Pulmonary artery endothelial cell (primary cell): ENCODE measurements at places on chromosomes 16 and 17.

DNA sequence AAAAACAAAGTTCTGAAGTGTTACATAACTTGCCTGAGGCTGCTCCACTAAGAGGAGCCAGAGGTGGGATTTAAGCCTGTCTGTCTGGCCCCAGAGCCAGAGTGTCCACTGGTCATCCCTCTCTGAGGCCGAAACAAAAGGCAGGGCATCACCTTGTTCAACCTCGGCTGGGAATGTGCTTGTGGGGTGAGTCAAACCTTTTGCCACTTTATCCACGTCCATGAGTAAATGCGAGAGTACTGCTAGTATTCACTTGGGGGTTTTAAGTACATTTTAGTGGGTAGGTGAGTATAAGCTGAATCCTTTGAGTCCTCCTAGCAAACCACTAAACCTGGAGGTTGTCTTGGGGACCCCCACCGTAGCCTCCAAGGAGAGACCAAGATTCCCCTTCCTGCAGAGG is 103.5 kb downstream of the STX8 start:
- no peak for DNase-seq

DNA sequence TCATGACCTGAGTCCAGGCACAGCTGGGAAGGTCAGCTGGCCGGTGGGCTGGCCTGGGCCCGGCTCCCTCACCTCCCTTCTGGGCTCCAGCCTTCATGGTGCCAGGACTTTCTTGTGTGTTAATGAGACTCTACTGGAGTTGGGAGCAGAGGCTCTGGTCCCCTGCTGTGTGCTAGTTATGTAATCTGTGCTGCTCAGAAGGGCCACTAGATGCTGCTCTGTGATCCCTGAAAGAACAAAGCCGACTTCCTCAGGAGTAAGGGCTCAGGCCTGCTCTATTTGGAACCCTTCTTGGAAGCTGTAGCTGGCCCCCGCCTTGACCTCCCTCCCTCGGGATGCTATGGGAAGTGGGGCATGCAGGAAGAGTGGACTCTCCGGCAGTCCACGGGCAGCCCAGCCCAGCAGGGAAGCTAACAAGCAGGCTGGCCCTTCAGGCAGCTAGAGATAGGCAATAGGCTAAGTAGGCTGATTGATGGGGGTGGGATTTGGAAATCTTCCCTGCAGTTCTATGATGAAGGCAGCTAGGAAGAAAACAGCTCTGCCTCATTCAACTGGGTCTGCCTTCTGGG is 3.3 kb upstream of the CDK5R1 start:
- peak; percentile 35 for DNase-seq

DNA sequence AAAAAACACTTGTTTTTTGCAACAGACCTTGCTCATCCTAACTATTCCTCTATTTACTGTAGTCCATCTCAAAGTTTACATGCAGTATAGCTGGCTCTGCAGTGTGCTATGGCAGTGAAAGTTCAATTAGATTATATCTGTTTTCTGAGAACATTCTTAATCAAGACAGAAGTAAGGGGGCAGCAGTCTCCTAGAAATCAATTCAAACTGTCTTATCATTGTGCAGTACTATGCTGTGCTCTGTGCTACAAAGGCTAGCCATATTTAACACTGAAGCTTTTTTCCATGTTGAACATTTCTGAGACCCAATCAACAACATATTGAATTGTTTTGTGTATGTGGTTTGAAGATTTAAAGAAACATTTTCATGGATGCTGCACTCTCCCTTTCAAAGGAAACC is 11.4 kb downstream of the NETO2 start:
- no peak for DNase-seq

- DNase-seq: no peak
These were observed 35.3 kb upstream of the XYLT2 start for GRCh38 chr17:50310455-50311111.

DNA sequence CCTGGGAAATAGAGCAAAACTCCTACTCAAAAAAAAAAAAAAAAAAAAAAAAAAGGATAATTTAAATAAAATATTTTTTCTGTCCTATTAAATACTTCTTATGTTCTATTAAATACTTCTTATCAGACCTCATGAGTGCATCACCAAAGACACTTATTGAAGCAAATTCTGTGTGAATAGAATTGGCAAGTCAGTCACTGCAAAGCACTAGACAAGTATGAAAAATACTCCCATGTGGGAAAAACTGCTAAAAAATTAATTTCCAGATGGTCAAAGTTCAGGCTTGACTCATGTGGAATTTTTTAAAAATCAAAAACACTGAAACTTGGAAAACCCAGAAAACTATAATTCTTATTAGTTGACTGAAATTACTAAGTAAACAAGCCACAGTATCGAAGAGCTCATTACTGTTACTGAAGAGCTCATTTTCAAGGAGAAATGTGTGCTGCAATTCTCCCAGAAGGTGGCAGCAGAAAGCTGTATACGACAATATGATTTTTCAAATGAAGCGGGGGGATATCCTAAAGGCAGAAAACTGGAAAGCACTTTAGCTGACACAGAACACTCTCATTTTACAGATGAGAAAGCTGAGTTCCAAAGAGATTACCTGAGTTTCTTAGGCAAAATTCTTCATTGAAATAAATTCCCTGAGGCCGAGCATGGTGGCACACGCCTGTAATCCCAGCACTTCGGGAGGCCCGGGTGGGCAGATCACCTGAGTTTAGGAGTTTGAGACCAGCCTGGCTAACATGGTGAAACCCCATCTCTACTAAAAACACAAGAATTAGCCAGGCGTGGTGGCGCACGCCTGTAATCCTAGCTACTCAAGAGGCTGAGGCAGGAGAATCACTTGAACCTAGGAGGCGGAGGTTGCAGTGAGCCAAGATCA is 15.9 kb upstream of the FBXO47 start:
- peak; percentile 33 for DNase-seq

DNA sequence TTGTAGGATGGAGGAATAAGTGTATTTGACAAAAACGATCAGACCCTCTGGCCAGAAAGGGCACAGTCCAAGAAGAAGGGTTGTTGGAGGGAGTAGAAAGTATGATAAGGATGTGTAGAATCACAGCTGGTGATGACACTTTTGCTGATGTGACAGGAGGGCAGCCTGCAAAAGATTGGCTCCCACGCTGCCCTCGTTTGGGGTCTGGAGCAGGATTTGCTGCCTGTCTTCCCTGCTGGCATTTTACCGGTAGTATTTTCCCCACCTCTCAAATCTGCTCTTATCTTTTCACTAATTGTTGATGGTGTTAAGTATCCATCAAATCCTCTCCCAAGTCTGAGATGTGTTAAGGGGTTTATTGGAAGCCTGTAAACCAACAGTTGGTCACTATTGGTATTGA is 208.8 kb downstream of the CCDC182 start:
- DNase-seq: no peak

- DNase-seq: no peak
These were observed 7.2 kb downstream of the NUBP1 start for GRCh38 chr16:10750793-10751192.

DNA sequence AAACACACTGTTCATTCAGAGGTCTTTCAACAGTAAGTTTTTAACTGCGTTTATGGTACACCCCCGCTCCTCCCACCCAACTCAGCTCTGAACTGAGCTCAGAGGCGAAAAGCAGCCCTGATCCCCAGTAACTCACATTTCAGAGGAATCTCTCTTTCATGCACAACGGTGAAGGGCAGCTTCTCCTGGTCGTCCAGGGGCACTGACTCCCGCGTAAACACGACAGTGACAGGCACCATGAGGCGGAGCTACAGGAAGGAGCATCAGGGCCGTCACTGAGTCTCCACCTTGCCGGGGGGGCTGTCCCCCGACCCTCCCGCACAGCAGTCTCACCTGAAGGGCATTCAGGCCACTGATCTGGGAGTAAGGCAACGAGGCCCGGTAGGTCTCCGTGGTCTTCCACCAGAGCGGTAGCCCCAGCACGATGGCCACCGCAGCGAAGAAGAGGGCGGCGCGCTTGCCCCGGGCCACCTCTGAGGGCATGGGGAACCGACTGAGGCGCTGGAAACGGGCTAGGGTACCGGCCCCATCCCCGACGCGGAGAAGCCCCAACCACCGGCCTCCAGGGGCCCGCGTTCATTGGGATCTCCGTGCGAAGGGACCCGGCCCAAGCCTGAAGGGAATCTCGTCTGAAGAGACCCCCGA is 486 bp downstream of the PIGS start:
- no peak for DNase-seq

DNA sequence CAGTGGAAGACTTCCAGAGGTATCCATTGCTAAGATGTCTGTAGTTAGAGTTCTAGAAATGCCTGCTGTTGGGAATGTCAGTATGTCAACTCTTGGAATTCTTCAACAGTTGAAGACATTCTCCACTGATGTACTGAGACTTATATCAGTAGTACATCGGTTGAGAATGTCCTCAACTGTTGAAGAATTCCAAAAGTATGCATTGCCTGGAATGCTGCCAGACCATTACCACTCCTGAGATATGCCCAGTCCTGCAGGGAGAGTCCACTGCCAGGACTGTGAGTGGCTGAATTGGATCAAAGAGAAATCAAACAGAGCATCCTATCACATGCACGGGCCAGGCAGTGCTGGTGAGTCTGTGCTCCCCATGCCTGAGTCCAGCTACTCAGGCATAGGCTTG is 42.0 kb downstream of the IL21R start:
- DNase-seq: no peak

DNA sequence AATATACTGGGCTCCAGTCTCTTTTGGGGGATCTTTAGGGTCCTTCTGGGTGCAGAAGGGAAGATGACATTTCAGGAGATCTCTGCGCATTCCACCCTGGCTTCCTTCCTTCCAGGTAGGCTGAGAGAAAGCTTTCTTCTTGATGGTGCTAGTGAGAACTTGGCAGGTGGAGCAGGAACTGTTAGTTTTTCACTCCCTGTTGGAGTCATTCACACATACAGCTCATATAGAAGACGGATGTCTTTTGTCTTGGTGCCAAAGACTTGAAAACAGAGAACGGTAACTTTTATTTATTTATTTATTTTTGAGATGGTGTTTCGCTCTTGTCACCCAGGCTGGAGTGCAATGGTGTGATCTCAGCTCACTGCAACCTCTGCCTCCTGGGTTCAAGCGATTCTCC is 43.9 kb downstream of the PITPNC1 start:
- no peak for DNase-seq

GRCh38 chr17:72056155-72056554 is 64.7 kb upstream of the SOX9 start:
- DNase-seq: no peak

GRCh38 chr17:14942526-14943190 is 322.5 kb downstream of the PMP22 start:
- no peak for DNase-seq

- no peak for DNase-seq
These were observed at the start of gene NECAB2 for GRCh38 chr16:83967838-83968305. Gene NECAB2 (plus strand): TSS chr16:83968244. CDS start chr16:83968649, 405 bp downstream.

GRCh38 chr17:73184136-73184993 is 8.5 kb upstream of the COG1 start:
- DNase-seq: no peak

DNA sequence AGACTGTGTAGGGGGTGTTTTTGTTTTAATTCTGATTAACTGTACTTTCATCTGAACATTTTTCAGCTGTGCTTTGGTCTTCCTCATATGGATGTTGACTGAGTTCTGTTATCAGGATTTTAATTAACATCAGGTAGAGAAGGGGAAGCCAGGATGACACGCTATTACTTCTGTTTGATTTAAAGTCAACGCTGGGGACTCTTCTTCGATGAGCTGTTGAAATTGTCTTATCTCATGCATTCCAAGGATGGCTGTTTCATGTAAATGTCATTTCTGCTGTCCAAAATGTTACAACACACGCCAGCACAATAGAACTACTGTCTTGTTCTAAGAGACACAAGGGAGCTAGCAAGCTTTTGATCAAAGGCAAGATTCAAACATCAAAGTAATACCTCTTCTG is 263.3 kb upstream of the CDH5 start:
- DNase-seq: no peak

GRCh38 chr17:74220946-74221818 is 7.8 kb downstream of the TTYH2 start:
- DNase-seq: no peak

GRCh38 chr16:68972720-68973119 is 129.4 kb downstream of the TANGO6 start:
- DNase-seq: peak; percentile 60

- no peak for DNase-seq
These were observed 11.0 kb downstream of the KRT33A start for GRCh38 chr17:41339571-41340172.

DNA sequence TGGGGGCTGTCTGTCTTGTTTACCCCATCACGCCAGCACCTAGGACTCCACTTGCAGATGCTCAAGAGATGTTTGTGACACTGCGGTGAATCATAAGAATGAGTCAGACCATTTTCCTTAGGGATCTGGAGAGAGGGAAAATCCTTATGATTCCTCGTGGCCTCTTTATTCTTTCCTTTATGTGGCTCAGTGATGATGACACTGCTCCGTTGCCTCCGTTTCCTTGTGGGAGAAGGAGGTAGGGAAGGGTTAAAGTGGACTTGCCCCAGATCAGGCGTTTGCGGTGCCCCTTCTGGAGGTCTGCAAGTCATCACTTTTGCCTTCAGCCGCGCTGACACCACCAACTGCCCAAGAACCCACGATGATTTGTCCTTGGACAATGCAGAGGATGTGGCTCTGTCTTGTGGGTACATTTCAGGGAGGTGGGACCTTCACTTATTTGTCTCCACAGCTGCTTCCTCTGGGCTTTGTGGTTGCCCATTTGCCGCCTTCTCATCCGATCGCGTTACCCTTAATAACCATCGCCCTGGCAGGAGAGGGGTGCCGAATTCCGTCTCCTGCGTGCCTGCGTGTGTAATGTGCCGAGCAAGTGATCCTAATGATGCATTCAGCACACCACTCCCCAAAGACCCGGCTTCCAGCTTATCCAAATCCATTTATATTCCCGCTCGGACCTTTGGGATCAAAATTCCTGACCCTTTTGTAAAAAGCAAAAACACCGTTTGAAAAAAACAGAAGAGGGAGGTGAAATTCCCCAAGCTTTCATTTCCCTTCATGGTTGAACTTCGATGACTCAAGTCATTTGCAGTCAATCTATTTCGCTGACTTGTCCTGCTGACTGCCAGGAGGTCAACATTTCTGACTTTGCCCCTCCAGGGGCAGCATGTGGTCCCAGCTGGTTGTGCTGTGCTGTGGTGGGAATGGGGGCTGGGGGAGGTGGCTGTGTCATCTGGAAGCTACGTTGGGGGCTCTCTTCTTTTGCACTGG is 87.2 kb upstream of the IRX3 start:
- no peak for DNase-seq

- DNase-seq: no peak
These were observed at the start of gene VAMP2 for GRCh38 chr17:8162233-8162996. Gene VAMP2 (minus strand): TSS chr17:8162948. CDS start chr17:8162879, 69 bp downstream.

GRCh38 chr16:11796227-11797165 is 562 bp downstream of the ZC3H7A start:
- no peak for DNase-seq

GRCh38 chr16:23667355-23667659 is 11.4 kb upstream of the PLK1 start:
- DNase-seq: no peak
